NCI-H1417 treated with DMSO at 0.1 percent for 48 hours (cell line): ENCODE measurements at places on chromosomes 13 and 19.

GRCh38 chr13:22074403-22074802, 403.5 kb downstream of the FGF9 start:
- DNase-seq, result no peak

DNA sequence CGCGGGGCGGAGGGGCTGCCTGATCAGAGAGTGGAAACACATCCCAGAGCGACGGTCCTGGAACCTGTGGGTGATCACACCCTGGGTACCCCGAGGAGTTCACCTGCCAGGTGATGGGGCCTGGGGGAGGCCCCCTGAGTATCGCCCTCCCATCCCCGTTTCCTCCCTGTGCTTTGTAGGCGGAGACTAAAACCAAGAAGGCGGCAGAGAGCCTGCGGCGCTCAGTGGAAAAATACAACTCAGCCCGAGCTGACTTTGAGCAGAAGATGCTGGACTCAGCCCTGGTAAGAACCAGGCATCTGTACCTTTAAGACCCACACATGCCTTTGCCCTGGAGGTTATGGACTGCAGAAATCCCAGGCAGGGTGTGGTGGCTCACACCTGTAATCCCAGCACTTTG, 19.3 kb downstream of the FCHO1 start:
- no peak for DNase-seq

DNA sequence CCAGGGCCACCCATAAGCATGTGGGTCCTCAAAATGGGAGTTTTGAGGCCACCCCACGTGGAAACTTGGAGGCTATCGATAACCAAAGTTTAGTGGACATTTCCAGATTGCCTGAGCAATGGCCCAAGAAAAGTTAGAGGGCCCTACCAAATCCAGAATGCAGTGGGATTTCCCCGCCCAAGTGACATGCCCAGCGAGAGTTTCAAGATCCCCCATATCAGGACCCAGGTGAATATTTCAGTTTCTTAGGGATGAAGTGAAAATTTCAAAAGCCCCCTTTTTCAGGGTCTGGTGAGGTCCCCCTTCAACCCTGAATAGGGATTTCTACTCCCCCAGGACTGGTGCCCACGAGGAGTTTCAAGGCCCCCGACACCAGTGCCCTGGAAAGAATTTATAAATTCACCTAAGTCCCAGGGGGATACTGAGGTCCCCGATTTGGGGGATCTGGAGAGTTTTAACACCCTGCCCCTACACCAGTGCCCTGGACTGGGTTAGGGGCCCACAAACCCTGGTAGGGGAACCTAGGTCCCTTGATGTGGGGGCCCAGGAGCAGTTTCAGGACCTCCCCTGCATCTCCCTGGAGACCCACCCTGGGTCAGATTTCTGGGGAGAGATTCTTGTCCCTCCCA, 695 bp downstream of the BST2 start:
- DNase-seq, result no peak

- peak; percentile 43 for DNase-seq
Measured at GRCh38 chr19:3274942-3275582, 50.6 kb downstream of the CELF5 start.

- no peak for DNase-seq
Measured at GRCh38 chr13:81381560-81381959, 1040.6 kb upstream of the SPRY2 start.

GRCh38 chr13:110965038-110965754, 50.3 kb upstream of the ANKRD10 start:
- DNase-seq, result no peak

GRCh38 chr19:11995174-11995573, 30.3 kb downstream of the ZNF763 start:
- DNase-seq, result no peak
